ENCODE measurements at places on chromosomes 6 and 20. TPM values are rescaled to one million over a fixed set of nuclear protein-coding genes. Genes with fewer than 3 reads are reported as not detected.

DNA sequence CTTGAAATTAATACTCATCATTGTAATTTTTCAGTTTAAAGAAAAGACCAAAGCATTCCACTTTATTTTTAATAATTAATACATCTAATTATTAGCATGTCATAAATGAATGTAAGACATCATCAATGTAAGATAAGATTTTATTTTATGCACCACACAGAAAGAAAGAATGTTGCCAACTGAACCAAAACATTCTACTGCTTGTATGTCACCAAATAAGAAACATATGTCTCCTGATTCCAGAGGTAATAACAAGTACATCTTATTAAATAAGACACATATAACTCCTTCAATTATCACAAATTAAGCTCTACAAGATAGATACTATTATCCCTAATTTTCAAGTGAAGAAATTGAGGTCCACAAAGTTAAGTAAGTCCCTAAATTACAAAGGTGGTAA is 189.5 kb downstream of the GMDS start:
- DNase-seq: no peak
- H3K4me1 ChIP-seq: no peaks in the 10 kb centered on the region
- no peak overlapping the region for H3K27ac ChIP-seq
- H3K36me3 ChIP-seq: no peaks in the 10 kb centered on the region
- no peaks in the 10 kb centered on the region for H3K27me3 ChIP-seq

DNA sequence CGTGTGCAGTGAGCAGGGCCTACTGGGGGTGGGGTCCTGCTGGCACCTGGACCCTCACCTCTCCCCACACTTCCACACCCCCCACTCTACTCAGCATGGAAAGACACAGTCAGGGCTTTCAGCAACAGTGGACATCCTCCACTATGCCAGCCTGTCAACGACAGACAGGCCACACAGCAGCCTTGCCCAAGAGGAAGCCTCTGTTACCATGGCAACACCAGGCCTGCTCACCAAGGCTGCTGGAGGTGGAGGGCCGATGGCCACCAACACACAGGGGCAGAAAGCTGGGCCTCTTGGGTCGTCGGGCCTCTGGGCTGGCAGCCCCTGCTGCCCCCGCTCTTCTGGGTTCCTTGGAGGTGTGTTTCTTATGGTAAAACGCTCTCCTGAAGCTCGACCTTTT is 13.6 kb downstream of the BNIP5 start:
- no peaks in the 10 kb centered on the region for H3K36me3 ChIP-seq
- H3K4me3 ChIP-seq: no peak overlapping the region
- H3K27ac ChIP-seq: no peak overlapping the region
- H3K27me3 ChIP-seq: no peaks in the 10 kb centered on the region

The TMEM200A gene
- 0.34 TPM for total RNA-seq

The ENPP5 gene
- total RNA-seq: 0.11 TPM

- no peak for DNase-seq
- H3K4me1 ChIP-seq: no peaks in the 10 kb centered on the region
- no peaks in the 10 kb centered on the region for H3K27me3 ChIP-seq
These were observed 190.7 kb downstream of the PLCB1 start for GRCh38 chr20:8322662-8323217.

DNA sequence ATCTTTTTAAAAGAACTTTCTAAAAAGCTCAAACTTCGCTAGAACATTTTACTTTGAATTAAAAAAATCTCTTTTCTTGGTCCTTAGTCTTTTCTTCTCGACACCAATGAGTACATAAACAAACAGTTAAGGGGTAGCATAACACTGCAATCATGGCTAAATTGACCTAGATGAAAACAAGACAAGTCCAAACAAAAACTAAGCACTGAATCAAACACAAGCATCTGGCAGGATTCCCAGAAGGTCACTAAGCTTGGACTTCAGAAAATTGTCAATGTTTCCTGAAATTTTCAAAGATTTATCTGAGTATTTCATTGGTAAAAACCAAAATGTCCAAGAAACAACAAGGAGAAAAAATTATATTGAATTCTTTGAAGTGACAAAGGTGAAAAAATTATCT is 5.0 kb downstream of the COL21A1 start:
- H3K36me3 ChIP-seq: no peaks in the 10 kb centered on the region
- no peaks in the 10 kb centered on the region for H3K27me3 ChIP-seq
- no peak overlapping the region for H3K27ac ChIP-seq
- no peak overlapping the region for H3K4me3 ChIP-seq
- DNase-seq: no peak
- no peaks in the 10 kb centered on the region for H3K4me1 ChIP-seq

DNA sequence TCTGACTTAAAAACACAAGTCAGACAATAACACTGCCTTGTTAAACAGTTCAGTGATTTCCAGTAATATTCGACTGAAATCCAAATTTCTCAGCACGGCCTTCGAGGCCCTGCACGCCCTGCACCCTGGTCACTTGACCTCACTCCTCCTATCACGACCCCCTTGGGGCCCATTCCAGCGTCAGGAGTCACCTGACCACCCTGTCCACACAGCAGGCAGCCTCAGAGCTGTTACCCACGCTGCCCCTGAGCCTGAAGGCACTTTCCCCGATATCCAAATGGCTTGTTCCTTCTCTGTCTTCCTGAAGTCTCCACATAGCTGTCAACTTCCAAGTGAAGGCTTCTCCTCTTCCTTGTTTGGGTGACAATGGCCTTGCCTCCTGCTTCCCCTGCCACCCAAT is 33.1 kb upstream of the SMOC2 start:
- no peak for DNase-seq
- H3K36me3 ChIP-seq: no peaks in the 10 kb centered on the region
- no peaks in the 10 kb centered on the region for H3K27me3 ChIP-seq
- H3K4me1 ChIP-seq: no peaks in the 10 kb centered on the region

The FNDC1 gene
- total RNA-seq: not detected

GRCh38 chr6:33248643-33248931 is 23.1 kb downstream of the VPS52 start:
- no peaks in the 10 kb centered on the region for H3K27me3 ChIP-seq
- H3K36me3 ChIP-seq: peaks cover 17% of the 10 kb centered on the region
- DNase-seq: peak; percentile 7
- H3K27ac ChIP-seq: peak overlapping the region; percentile 98
- H3K4me1 ChIP-seq: peaks cover 32% of the 10 kb centered on the region

DNA sequence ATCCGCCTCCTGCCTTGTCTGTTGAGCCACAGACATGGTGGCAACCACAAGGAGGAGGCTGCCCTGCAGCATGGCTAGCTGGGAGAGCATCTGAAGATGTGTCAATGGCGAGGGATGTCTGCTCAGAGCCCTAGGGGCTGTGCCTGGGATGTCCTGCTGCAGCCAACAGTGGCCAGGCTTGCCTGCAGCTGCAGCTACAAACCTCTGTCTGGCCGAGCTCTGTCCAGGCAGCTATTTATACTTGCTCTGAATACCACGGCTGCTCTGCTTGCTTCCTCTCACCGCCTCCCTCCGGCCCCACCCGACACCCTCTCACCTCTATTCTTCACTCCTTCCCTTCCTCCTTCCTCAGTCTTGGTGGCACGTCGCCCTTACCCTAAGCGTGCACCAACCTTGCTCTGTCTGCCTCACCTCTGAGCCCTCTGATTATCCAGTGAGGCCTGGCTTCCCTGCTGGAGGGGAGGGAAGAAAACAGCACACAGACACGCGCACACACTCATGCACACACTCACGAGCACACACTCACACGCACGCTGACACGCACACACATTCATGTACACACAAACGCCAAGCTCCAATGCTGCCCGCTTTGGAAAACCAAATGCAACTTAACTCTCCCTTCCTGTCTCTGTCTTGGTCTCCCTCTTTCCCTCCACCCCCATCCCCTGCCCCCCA is at the start of gene ANGPT4:
ANGPT4 (minus strand) TSS at position 210 of the 675 bp plus-strand sequence; CDS start at position 90, 120 bp downstream.
- no peaks in the 10 kb centered on the region for H3K27me3 ChIP-seq
- H3K27ac ChIP-seq: no peak within 1 kb of the TSS
- no peaks in the 10 kb centered on the region for H3K36me3 ChIP-seq
- H3K4me3 ChIP-seq: no peak within 1 kb of the TSS

GRCh38 chr6:163775313-163775712 is 360.8 kb downstream of the QKI start:
- H3K4me1 ChIP-seq: no peaks in the 10 kb centered on the region
- no peaks in the 10 kb centered on the region for H3K36me3 ChIP-seq
- H3K27me3 ChIP-seq: no peaks in the 10 kb centered on the region

The C20orf173 gene
- total RNA-seq: not detected

GRCh38 chr6:138287144-138287955 is 69.1 kb upstream of the PBOV1 start:
- no peaks in the 10 kb centered on the region for H3K36me3 ChIP-seq
- H3K27ac ChIP-seq: no peak overlapping the region
- no peaks in the 10 kb centered on the region for H3K27me3 ChIP-seq
- no peaks in the 10 kb centered on the region for H3K4me1 ChIP-seq
- DNase-seq: peak; percentile 8

The SLC32A1 gene
- not detected for total RNA-seq

- DNase-seq: no peak
- no peak overlapping the region for H3K4me3 ChIP-seq
- H3K36me3 ChIP-seq: no peaks in the 10 kb centered on the region
- H3K27me3 ChIP-seq: peaks cover 5% of the 10 kb centered on the region
- no peak overlapping the region for H3K27ac ChIP-seq
These were observed 109.5 kb upstream of the RAB32 start for GRCh38 chr6:146433881-146434731.

The AVP gene
- 0.47 TPM for total RNA-seq

DNA sequence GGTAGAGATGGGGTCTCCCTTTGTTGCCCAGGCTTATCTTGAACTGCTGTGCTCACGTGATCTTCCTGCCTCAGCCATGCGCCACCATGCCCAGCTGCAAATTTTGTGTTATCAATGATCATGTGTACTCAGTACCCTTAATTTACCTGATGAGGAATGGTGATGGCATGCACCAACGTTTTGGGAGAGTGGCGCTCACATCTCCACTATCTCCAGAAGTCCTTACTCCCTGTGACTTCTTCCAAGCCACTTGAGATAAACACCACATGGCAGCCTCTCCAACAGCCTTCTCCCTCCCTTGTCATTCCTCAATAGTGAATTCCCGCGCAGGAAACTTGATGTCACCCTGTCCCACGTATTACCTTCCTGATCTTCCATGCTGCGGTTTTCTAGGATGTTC is 58.1 kb downstream of the PSMG4 start:
- no peak overlapping the region for H3K4me3 ChIP-seq
- H3K4me1 ChIP-seq: peaks cover 19% of the 10 kb centered on the region
- H3K36me3 ChIP-seq: no peaks in the 10 kb centered on the region
- H3K27ac ChIP-seq: no peak overlapping the region

The MUCL3 gene
- not detected for total RNA-seq

The RIPPLY2 gene
- total RNA-seq: not detected

DNA sequence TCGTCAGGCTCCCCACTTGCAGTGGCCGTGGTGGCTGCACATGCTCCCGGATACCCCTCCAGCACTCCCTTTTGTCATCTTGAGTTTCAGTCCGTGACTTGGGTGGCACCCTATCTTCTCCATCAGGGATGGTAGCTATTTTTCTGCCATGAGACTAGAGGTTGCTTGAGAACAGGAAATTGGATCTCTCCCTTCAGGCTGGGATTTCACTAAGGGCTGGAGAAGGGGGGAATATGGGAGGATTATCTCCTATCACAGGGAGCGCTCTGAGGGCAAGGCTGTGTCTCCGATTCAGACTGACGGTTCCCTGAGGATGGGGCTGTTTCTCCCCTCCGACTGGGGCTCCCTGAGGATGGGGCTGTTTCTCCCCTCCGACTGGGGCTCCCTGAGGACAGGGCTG is 123.1 kb downstream of the MRPL14 start:
- H3K27me3 ChIP-seq: peaks cover 47% of the 10 kb centered on the region
- peaks cover 17% of the 10 kb centered on the region for H3K4me1 ChIP-seq
- H3K4me3 ChIP-seq: no peak overlapping the region

GRCh38 chr6:146316175-146316495 is 227.5 kb upstream of the RAB32 start:
- no peaks in the 10 kb centered on the region for H3K27me3 ChIP-seq
- no peak for DNase-seq
- H3K27ac ChIP-seq: no peak overlapping the region
- H3K4me1 ChIP-seq: no peaks in the 10 kb centered on the region

- no peaks in the 10 kb centered on the region for H3K27me3 ChIP-seq
- no peak for DNase-seq
- no peak overlapping the region for H3K4me3 ChIP-seq
- no peak overlapping the region for H3K27ac ChIP-seq
- no peaks in the 10 kb centered on the region for H3K4me1 ChIP-seq
These were observed 67.8 kb downstream of the ENPP1 start for GRCh38 chr6:131875647-131876046.

GRCh38 chr6:21593927-21594415 is 420 bp downstream of the SOX4 start:
- peaks cover 31% of the 10 kb centered on the region for H3K4me1 ChIP-seq
- no peaks in the 10 kb centered on the region for H3K36me3 ChIP-seq
- H3K4me3 ChIP-seq: peak overlapping the region; percentile 62
- H3K27ac ChIP-seq: no peak overlapping the region

DNA sequence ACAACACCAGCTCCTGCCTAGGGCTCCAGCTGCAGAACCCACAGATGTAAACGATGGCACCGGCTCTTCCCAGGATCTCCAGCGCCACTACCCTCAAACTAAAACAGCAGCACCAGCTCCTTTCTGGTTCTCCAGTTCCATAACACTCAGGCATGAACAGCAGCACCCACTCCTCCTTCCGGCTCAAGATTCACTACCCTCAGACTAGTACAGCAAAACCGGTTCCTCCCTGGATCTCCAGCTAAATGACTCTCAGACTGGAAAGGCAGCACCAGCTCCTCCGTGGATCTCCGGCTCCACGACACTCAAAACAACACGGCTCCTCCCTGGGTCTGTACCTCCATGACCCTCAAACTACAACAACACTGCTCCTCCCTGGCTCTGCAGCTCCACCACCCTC is 325.0 kb downstream of the PREX1 start:
- no peak overlapping the region for H3K27ac ChIP-seq
- DNase-seq: no peak
- H3K27me3 ChIP-seq: no peaks in the 10 kb centered on the region
- H3K4me1 ChIP-seq: no peaks in the 10 kb centered on the region

DNA sequence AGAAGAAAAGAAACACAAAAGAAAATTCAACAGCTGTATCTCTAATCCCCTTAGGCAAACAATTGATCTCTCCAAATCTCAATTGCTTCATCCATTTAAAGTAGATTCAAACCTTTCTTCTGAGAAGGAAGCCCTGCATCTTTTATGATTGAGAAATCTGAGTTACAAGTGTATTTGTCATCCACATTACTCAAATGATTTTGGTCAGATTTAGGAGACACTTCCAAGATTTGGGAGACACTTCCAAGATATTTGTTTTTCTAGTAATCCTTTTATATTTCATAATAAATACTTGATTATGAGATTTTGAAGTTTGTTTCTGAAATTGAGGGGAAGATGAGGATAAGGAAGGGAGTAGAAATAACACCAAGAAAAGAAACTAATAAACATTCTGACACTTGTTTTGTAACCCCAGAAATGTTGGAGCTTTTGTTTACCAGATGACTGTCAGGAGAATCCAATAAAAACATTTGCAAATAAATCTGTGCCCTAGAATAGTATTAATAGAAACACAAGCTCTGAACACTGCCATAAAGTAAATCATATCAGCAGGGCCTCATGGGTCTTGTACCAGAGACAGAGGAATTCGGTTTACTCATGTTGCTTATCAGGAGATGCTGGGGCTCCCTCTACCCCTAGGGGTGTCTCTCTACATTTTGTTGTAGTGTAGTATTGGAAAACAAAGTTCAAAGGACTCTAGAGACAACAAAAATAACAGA is 314.3 kb upstream of the NT5E start:
- H3K4me3 ChIP-seq: no peak overlapping the region
- no peak overlapping the region for H3K27ac ChIP-seq
- no peaks in the 10 kb centered on the region for H3K27me3 ChIP-seq

The GPX5 gene
- not detected for total RNA-seq

GRCh38 chr6:166645896-166646295 is 18.8 kb upstream of the RPS6KA2 start:
- H3K27ac ChIP-seq: no peak overlapping the region
- no peaks in the 10 kb centered on the region for H3K4me1 ChIP-seq
- H3K36me3 ChIP-seq: no peaks in the 10 kb centered on the region

- no peak overlapping the region for H3K4me3 ChIP-seq
- H3K27ac ChIP-seq: no peak overlapping the region
- no peaks in the 10 kb centered on the region for H3K4me1 ChIP-seq
- no peaks in the 10 kb centered on the region for H3K36me3 ChIP-seq
- H3K27me3 ChIP-seq: no peaks in the 10 kb centered on the region
These were observed 93.2 kb downstream of the NKAIN2 start for GRCh38 chr6:123896869-123897268.

Data from CD4-positive, alpha-beta T cell (primary cell).